CD4-positive, alpha-beta memory T cell (primary cell): ENCODE measurements at places on chromosomes 4 and X.

GRCh38 chr4:90769251-90769650 lies 642.1 kb downstream of the CCSER1 start:
- no peak for DNase-seq

GRCh38 chrX:12866451-12867377 lies at the start of gene TLR7:
TSS of gene TLR7 (plus strand) at chrX:12867072. CDS start at chrX:12867579, 507 bp downstream.
- no peak for DNase-seq

- DNase-seq = no peak
Measured at GRCh38 chr4:8503801-8504200, 63.2 kb downstream of the TRMT44 start.

DNA sequence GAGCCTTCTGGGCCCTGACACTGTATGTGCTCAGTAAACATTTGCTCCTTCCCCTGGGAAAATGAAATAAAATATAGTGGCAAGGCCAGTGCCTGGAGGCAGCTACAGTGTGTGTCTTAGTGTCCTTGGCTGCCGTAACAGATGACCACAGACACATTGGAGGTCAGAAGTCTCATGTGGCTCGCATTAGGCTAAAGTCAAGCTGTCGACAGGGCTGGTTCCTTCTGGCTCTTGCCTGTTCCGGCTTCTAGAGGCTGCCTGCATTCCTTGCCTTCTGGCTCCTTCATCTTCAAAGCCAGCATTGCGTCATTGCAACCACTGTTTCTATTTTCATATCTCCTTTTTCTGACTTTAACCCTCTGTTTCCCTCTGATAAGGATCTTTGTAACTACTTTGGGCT lies 83.6 kb upstream of the STX18 start:
- DNase-seq = no peak

DNA sequence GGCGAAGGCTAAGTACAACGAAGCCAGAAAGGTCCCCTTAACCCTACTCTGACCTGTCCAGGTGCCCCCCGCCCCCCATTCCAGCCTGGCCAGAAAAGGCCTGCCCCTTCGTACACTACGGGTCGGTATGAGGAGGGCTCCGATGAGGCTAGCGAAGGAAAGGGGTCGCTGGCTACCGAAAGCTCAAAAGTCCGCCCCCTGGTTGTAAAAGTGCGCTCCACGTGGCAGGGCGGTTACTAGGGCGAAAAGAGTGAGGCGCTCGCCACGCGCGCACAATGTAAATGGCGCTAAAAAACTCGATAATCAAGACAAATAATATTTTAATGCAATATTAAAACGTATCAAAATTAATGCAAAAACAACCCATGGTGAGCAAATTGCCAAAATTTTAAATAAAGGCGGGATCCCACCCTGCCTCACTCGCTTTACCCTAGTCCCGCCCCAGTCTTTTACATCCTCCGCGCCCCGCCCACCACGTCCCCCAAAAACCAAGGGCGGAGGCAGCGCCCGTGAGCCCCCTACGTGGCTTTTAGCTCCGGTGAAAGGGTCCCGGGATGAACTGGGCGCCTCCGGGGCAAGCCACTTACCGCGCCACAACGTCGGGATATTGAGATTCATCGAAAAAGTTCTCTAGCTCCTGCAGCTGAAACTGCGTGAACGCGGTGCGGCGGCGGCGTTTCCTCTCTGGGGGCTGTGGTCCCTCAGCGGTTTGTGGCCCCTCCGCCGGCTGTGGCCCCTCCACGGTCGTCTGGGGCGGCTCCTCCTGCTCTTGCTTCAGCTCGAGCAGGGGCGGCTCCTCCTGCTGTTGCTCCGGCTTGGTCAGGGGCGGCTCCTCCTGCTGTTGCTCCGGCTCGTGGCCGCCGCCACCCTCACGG lies 929 bp downstream of the ESX1 start:
- no peak for DNase-seq

DNA sequence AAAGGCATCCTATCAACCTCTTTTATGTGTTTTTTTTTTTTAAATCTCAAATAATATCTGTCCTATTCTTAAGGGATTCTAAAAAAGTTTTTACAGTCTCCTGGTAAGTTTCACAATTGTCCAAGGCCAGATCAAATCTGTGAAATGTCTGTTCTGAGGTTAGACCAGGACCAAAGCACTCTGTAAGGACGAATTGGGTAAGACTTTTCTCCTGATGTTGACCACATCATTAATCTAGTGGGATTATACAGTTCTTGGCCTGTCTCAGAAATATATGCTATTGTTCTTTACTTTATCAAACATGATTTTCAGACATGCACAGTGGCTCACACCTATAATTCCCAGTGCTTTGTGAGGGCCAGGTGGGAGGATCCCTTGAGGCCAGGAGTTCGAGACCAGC lies 45.8 kb upstream of the TMEM131L start:
- no peak for DNase-seq

GRCh38 chr4:6263526-6264224 lies 6.0 kb upstream of the WFS1 start:
- no peak for DNase-seq

DNA sequence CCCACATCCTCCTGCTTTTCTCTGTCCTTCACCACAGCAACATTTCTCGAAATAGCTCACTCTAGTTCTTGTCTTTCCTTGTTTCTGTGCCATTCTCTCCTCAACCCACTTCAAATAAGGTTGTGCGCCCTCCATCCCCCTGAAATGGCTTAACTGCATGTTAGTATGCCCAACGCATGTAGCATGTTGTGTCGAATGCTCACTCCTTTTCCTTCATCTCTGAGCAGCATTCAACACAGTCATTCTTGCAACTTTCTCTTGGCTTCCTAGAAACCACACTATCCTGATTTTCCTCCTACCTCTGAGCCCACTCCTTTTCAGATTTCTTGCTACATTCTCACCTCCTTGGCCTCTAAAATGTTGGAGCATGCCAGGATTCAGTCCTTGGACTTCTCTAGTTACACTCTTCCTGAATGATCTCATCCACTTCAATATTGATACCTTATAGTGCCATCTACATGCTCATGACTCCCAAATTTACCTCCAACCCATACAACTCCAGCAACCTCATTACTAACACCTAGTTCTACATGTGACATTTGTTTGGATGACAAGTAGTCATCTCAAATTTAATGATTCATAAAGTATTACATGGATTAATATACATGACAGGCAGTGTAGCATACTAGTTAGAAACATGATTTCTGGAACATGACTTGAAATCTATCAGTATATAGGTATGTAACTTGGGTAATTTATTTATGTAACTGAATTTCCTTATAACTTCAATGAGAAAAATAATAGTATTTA lies 22.3 kb downstream of the RBMX start:
- DNase-seq = no peak

- no peak for DNase-seq
Measured at GRCh38 chr4:180827232-180828009, 1415.8 kb upstream of the TENM3 start.

DNA sequence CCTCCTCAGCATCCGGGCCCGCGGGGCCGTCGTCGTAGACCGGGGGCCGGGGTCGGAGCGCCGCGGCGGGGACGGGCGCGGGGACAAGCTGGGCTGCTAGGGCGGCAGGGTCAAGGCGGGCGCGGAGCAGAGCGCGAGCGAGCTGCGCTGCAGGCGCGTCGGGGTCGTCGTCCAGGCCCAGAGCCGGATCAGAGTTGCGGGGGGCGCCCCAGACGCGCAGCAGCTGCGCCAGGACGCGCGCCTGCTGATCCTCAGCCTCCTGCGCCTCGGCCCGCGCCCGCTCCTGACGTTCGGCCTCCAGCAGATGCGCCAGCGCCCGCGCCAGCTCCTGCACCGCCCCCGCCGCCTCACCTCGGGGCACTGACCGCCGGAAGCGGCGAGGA lies 3.5 kb downstream of the PCSK1N start:
- no peak for DNase-seq

- no peak for DNase-seq
Measured at GRCh38 chr4:81594490-81595159, 122.9 kb upstream of the RASGEF1B start.

- DNase-seq = no peak
Measured at GRCh38 chrX:3461397-3462165, 115.1 kb upstream of the MXRA5 start.

GRCh38 chrX:122788216-122788615 lies 395.9 kb upstream of the GRIA3 start:
- no peak for DNase-seq

GRCh38 chr4:126564283-126564854 lies 1068.4 kb upstream of the INTU start:
- DNase-seq = no peak

- DNase-seq = no peak
Measured at GRCh38 chr4:89344571-89344970, 37.0 kb upstream of the GPRIN3 start.

DNA sequence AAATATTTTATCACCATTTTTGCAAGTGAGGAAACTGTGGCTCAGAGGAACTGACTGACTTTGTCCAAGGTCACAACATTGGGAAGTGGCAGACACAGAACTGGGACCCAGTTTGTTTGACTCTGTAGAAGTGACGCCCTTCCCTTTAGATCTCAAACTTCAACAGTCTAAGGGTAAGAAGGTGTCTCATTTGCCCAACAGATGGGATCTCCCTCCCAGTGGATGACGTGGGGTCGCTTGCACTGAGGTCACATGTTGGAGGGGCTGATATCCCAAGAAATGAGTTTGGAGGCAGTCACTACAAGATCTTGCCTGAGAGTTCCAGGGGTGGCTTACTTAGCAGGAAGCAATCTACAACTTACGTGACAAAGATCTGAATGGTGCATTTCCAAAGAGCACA lies 172.5 kb upstream of the GPC4 start:
- no peak for DNase-seq

DNA sequence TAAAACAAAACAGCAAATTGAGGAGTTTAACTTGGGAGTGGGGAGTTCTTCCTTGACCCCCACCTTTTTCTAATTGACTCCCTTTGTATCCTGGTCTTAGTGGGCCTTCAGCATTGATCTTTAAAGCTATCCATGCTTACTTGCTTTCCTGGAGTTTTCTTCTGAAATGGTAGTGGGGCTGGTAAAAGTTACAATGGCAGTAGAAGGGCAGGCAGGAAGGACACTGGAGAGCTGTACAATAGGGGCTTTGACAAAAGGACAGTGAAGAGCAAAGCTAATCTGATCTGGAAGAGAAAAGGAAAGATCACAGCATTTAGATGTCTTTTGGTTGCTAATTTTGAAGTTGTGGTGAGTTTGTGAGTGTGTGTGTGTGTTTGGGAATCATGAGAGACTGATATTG lies 111.5 kb downstream of the MID1 start:
- DNase-seq = no peak

- no peak for DNase-seq
Measured at GRCh38 chr4:175504318-175504717, 307.7 kb downstream of the GPM6A start.
